ENCODE measurements at places on chromosomes 7 and 10.

DNA sequence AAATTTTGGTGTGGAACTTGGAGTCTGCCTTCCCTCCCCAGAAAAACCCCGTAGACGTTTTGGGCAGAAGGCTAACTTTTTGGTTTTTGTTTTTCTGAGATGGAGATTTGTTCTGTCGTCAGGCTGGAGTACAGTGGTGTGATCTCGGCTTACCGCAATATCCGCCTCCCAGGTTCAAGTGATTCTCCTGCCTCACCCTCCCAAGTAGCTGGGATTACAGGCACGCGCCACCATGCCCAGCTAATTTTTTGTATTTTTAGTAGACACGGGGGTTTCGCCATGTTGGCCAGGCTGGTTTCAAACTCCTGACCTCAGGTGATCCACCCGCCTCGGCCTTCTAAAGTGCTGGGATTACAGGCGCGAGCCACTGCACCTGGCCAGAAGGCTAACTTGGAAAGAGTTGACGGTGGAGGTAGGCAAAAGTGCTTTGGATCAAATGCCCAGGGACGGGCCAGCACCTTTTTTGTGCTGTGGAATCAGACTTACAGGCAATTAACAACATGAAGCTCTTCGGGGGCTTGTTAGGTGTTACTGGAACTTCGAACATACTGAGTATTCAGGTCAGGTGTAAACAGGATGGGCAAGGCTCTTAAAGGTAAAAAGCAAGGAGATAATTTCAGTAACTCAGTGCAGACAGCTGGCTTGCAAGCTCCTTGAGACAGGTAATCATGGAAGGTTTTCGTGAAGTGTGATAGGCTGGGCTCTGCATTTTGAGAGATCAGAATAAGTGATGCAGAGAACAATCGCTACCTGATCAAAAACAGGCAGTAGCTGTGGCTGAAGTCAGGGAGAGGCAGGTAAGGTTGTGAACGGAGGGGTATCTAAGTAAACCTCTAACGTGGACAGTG is 1.8 kb downstream of the PPP1R35 start:
- no peak for DNase-seq

DNA sequence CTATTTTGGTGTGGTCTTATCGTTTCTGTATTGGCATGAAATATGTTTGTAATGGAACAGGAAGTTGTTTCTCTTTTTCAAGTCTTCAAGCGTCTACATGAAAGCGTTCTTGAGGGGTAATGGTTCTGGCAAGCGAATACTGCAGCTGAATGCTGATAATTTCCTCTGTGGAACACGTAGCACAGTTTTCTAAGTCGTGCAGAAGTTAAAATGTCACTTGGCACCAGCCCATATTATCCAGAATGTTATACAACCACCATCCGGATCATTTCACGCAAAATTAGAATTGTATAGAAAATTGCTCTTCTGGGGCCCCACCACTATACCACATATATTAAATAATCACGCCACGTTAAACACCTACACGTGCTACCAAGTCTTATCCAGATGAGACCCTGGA is 354.3 kb downstream of the CALN1 start:
- no peak for DNase-seq

DNA sequence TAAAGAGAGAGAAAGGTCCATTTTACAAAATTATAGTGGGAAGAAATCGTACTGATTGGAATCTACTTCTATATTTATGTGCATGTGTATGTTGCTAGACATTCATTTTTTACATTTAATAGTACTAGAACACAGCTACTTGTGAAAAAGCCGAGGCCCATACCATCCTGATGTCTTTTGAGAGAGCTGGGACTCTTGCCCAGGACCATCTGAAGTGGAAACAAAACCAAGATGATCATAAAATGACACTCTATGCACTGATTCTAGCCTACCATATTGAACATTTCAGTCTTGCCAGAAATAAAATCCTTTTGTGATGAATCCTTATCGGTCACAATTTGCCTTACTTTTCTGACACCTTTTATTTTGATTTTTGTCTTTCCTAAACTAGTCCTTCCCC is 640.0 kb downstream of the KCNMA1 start:
- no peak for DNase-seq

GRCh38 chr10:108894402-108895301 is 1028.7 kb downstream of the XPNPEP1 start:
- peak; percentile 13 for DNase-seq

- no peak for DNase-seq
Observed at GRCh38 chr10:118851062-118852035, 96.6 kb upstream of the CACUL1 start.

DNA sequence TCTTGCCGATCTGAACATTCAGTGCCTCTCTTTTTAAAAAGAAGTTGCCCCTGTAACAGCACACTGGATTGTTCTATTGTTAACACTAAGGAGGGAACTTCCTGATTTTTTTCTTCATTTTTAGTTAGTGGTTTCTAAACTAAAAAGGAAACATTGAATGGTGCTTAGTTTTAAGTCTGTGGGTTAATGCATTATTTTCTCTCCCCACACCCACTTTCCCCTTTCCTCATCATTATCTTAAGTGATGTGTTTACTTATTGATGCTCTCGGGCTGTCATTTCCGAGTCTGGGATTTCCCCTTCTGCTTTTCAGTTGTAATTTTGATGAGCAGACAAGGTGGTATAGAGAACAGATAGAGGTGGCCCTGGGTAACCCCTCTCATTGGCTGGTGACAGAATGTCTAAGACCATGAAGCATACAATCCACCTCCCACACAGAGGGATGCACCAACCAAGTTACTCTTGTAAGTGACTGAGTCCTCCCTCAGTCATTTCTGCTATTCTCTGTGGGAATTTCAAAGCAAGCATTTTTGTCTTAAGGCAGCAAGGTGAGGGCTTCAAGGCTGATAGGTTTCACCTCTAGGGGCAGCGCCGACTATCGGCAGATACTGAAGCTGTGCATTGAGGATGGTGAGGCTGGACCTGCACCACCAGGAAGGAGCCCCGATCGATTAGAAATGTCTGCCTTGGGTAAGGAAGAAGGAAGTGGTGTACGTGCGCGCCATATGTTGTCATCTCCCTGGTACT is 49.5 kb downstream of the CHN2 start:
- DNase-seq, result peak; percentile 38

All from CD4-positive, alpha-beta T cell treated with Interleukin-1 beta for 1 hour (primary cell).